ENCODE measurements at places on chromosomes 13 and 19.

GRCh38 chr13:112765731-112766130, 75.9 kb downstream of the ATP11A start:
- DNase-seq: no peak

- no peak for DNase-seq
Measured at GRCh38 chr19:54207676-54207982, 7.0 kb downstream of the RPS9 start.

DNA sequence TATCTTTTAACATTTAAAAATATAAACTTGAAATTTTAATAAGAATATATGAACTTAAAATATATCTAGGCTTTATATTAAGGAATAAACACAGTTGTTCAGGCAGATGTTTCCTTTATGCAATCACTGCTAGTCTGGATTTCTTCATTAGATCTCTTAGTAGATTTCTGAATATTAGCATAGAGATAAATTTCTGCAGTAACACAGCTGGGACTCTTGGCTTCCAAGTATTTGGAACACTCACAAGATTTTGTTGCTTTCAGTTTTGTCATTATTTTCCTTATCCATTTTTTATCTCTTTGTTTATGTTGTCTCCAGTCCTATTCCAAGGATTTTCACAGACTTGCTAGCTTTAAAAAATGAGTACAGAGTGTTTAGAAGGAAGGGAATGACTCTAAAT, 857.1 kb downstream of the GPC5 start:
- no peak for DNase-seq

- no peak for DNase-seq
Measured at GRCh38 chr13:80408270-80408669, 67.3 kb upstream of the SPRY2 start.

DNA sequence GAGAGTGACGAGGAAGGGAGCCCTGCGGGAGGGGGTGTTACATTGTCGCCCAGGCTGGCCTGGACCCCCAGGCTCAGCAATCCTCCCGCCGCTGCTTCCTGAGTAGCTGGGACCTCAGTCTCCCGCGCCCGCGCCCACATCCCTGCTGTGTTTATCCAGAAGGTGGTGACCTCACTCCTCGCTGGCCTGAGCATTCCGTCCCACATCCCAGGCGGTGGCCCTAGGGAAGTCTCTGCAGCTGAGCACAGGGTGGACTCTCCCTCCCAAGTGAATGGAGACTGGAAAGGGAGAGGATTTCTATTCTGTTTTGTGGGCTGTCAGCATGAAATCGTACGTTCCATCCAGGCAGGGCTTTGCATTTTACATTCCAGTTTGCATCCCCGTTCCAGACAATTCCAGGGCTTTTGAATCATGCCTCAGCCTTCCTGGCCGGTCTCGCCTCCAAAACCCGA, 401 bp upstream of the ZNF765 start:
- peak; percentile 24 for DNase-seq

GRCh38 chr13:22773465-22773864, 407.3 kb upstream of the SGCG start:
- DNase-seq: no peak

GRCh38 chr13:41516760-41517159, 59.4 kb downstream of the RGCC start:
- DNase-seq: no peak

DNA sequence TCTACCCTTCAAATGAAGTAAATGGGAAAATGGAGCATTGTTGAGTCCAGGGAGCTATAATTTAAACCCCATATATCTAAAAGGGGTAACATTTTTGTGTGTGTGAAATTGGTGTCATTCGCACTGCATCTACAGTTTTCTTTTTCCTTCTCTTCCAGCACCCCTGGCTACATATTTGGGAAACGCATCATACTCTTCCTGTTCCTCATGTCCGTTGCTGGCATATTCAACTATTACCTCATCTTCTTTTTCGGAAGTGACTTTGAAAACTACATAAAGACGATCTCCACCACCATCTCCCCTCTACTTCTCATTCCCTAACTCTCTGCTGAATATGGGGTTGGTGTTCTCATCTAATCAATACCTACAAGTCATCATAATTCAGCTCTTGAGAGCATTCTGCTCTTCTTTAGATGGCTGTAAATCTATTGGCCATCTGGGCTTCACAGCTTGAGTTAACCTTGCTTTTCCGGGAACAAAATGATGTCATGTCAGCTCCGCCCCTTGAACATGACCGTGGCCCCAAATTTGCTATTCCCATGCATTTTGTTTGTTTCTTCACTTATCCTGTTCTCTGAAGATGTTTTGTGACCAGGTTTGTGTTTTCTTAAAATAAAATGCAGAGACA, 28.6 kb downstream of the ALOX5AP start:
- DNase-seq: no peak

GRCh38 chr19:7349231-7349591, 474 bp downstream of the ARHGEF18 start:
- DNase-seq: no peak

DNA sequence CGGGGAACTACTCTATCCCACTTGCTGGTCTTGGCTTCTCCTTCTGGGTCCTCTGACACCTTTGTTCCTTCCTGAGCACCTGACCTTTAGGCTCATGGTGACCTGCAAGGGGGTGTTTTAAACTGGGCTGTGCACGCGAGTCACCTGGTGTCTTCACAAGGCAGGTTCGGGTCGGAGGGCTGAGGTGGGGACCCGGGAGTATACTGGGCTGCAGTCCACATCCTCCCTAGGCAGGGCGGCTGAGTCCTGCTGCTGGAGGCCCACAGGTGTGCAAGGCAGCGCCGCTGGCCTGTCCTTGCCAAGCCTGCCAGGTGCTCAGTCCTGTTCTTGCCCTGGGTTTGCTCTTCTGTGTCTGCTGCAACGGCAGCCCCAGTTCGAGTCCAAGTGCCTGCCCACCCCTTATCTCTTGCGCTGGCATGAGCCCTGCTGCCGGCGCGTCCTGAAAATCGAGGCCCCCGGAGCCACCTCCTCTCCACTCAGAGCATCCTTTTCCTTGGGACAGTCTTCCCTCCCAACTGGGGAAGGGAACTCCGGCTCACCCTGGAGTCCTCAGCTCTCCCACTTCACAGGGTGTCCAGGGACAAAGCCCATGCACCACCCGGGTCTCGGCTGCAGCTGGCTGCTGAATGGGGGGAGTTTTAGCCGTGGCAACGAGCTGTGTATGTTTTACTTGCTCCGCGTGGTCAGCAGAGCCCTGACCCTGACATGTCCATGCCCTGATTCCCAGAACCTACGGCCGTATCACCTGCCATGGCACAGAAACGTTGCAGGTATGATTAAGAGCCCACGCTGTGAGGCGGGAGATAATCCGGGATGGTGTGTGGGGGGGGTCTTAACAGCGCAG, 193.5 kb downstream of the TEX29 start:
- DNase-seq: no peak

DNA sequence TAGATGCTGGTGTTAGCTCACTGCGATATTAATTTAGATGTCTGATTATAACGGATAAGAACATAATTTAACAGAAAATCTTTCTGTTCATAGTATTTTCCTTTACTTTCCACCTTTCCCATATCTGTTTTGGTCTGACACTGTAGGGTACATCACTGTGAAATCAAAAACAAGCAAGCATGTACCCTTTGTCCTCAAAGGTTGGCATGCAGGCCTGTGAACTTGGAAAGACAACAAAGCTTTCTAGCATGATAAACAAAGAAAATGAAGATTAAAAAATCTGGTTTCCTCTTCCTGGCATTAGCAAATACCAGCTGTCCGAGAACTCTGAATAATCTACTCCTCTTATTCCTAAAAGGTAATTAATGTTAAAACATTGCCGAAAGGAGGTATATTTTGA, 31.6 kb downstream of the THSD1 start:
- no peak for DNase-seq

DNA sequence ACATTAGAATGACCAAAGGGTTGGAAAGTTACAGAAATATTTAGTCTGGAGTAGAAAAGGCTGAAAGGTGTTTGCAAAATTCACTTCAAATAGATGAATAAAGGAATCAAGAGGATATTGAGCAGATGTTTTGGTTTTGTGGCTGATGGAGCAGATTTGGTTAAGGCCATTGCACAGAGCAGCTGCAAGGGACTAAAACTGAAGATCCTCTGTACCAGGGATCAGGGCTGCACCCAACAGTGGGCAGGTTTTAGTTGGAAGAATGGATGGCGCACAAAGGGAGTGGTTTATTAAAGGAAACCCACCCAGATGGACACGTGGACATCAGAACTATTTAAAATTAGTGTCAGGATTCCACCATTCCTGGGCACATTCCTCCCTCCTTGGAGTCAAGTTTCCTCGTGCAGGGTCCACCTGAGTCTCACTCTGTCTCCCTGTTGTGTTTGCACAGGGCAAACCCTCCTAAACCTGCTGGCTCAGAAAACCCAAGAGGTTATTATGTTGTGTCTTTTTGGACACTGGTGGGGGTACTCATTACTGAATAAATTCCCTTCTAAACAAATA, 9.2 kb upstream of the UBAC2 start:
- no peak for DNase-seq

- DNase-seq: no peak
Measured at GRCh38 chr13:101291206-101291605, 125.1 kb downstream of the NALCN start.

DNA sequence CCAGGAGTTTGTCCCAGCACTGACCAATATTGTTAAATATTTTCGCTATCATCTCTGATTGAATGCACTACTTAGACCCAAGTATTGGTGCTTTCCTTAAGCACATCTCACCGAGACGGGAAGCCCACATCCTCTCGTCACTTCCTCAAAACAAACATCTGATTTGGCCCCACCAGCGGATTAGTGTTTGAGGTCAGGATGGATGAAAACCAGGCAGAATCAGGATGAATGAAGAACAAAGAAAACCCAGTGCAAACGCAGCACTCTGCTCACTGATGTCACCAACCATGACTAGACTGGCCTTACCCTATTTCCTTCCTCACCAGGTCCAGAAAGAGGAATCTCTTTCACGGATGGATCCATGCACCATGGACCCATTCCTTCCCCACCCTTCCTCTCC, 6.0 kb downstream of the PLAUR start:
- DNase-seq: peak; percentile 97

DNA sequence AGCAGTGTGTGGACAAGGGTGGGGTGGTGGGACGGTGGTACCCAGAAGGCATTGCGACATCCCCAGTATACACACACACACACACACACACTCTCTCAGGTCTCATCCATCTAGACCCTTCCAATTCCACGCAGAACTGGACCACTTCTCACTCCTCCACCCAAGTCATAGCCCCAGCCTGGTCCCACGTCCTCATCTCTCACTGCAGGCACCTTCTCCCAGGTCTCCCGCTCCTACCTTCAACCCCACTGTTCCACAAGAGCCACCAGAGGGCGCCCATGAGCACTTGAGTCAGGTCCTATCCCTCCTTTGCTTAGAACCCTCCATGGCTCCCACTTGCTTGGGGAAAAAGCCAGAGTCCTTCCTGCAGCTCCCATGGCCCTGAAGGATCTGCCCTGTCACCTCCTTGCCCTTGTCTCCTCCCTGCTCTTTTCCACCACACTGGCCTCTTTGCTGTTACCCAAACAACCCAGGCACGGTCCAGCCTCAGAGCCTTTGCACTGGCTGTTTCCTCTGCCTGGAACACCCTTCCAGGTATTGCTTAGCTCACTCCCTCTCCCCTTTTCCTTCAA, 62.6 kb downstream of the IER2 start:
- DNase-seq: peak; percentile 72

GRCh38 chr13:83906240-83906820, 24.1 kb upstream of the SLITRK1 start:
- no peak for DNase-seq

DNA sequence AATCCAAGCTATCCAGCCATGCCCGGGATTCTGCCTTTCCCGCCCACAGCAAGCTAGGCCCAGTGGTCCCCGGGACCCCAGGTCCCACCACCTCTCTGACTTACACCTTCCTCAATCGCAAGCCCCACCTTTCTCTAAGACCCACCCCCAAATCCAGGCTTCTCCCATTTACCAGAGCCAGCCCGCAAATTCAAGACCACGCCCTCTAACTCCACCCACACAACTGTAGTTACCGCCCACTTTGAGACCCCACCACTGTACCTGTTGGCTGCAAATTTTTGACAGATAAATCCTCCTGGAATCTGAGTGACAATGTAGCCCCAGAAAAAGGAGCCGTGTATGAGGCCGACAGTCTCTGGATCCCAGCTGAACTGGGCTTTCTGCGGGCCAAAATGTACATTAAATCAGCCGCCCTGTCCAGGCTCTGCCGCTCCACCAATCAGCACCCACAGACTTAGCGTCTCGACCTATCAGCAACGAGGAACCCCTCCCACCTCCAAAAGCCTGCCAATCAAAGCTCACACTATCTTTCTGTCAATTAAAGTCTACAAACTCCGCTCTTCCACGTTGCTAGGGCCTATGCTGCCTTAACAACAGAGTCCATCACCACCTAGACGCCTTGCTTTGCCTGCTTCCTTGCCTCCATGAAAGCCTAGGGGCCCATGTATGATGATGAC, 6.3 kb downstream of the SLC17A7 start:
- peak; percentile 28 for DNase-seq

- no peak for DNase-seq
Measured at GRCh38 chr19:12670159-12670928, 3.7 kb downstream of the WDR83 start.

DNA sequence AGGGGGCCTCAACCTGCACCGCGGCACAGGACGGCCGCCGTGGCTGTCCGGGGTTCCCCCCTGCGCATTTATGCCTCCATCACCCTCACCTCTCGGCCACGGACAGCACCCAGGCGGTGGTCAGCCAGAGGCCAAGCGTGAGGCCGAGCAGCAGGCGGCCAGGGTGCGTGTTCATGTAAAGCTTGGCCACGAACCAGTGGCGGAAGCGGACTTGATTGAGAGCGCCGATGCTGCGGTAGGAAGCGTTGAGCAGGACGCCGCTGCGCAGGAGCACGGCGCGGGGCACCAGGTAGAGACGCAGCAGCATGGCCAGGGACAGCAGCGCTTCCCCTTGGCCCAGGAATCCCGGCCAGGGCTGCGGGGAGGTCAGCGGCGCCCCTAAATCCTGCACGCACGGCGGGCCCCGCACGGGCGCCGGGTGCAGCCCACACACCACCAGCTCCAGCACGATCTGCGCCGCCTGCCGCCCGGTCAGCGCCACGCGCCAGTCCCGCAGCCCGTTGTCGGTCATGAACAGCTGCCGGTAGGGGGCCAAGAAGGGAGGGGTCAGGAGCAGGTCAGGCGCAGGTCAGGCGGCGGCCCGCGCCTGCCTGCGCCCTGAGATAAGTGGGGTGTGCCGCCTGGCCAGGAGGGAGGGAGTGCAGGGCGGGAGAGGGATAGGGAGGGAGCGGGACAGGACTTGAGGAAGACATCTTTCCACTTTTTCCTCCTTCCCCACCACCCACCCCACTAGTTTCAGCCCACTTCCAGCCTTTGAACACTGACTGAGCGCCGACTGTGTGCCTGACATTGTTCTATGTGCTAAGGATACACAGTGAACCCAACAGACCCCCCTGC, 6.5 kb downstream of the KCNN4 start:
- peak; percentile 84 for DNase-seq
